DMS 273 treated with DMSO at 0.1 percent for 48 hours (cell line): ENCODE measurements at places on chromosomes 4 and X.

- DNase-seq, result no peak
Observed at GRCh38 chrX:108701633-108702032, 34.7 kb downstream of the IRS4 start.

GRCh38 chr4:98930311-98930865, 1.5 kb upstream of the EIF4E start:
- no peak for DNase-seq

DNA sequence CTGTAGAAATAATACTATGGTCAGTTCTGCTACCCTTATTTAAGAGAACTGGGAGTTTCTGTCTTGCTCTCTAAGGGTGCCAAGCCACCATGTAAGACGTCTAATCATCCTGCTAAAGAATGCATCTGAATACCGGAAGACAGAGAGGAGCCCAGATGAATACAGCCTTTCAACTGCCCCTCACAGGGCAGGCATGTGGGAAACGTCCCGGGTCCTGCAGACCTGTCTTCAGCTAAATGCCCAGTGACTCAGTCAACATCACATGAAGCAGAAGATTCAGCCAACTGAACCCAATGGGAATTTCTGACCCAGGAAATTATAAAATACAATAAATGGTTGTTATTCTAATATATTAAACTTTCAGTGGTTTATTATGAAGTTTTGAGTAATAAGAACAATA, 2141.0 kb upstream of the AGA start:
- DNase-seq, result no peak

DNA sequence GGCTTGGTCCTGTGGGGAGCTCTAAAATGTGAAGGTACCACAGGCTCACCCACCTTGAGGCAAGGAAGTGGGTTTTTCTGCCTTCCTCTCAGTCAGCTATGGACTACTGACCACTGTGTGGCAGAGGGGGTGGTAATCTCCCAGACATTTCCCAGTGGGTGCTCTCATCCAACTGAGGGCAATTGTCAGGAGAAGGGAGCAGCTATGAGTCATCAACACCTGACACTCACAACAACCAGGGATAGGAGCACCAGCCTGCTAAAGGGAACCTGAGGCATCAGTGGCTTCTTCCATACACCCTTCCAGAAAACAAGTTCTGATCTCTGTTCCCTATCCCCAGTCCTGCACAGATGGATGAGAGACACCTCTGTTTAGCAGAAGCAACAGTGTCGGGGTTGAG, 468.8 kb downstream of the BCOR start:
- no peak for DNase-seq

DNA sequence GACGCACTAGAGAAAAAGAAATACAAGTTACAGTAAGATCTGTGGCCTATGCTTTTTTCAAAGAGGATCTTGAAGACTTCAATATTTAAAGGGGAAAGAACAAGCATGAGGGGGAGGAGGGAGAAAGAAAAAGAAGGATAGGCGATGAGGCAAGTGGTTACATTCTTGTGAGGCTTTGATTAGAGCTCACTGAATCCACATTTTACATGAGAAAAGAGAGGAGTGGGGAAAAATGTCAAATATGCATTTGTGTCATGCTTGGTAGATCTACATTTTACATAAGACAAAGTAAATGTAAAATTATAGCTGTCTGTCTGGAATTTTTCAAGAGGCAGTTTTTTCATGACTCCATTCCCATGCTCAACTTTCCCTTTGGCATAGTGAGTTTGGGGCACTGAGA, 965.9 kb downstream of the FSTL5 start:
- no peak for DNase-seq

DNA sequence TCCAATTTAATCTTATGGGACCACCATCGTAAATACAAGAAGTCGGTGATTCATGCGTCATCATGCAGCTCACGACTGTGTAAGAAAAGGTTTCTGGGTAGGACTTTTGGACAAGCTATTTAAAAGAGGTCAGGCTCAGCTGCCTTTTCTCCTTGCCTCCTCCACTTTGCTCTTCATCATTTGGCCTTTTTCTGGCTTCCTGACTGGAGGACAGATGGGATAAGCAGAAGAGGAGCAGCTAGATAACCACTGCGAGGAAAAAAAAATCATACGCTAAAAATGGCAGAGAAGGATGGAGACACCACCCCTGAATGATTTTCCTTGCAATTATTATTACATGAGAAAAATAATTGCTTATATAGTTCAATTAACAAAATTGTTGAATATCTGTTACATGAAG, 294.3 kb upstream of the FSTL5 start:
- no peak for DNase-seq

DNA sequence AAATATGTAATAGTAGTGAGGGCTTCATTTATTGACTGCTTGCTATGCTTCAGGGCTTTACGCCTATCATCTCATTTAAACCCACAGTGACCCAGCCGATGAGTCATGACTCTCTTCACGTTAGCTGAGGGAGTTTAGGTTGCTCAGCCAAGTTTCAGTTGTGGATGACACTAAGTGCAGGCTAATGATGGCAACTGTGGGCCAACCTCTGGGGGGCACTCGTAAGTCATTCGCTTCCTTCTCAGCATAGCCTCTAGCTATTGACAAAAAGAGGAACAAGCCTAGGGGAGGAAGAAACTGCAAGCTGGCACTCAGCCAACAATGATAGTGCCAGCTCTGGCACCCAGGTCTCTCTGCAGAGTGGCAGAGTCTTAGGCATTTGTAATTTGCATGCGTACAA, 325.0 kb downstream of the ARHGAP10 start:
- no peak for DNase-seq

GRCh38 chrX:17546356-17546755, 171.4 kb downstream of the NHS start:
- no peak for DNase-seq

GRCh38 chr4:2183394-2183793, 58.5 kb downstream of the HAUS3 start:
- DNase-seq, result no peak

DNA sequence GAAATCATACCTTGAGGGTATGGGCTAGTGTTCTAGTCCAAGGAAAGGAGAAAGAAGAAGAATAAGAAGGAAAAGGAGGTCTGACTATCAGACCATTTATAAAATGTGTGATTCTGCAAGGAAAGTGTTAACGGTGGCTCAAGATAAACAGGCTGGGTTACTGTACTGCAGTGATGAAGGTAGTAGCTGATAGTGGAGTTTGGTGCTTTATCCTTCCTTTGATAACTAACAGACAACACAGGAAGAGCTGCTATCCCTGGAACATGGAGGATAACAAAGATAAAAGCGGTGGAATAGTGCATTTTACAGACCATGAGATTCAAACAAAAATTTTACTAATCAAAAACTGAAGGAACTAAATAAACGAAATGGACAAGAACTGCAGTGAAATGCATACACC, 2.6 kb downstream of the UNC5C start:
- no peak for DNase-seq

DNA sequence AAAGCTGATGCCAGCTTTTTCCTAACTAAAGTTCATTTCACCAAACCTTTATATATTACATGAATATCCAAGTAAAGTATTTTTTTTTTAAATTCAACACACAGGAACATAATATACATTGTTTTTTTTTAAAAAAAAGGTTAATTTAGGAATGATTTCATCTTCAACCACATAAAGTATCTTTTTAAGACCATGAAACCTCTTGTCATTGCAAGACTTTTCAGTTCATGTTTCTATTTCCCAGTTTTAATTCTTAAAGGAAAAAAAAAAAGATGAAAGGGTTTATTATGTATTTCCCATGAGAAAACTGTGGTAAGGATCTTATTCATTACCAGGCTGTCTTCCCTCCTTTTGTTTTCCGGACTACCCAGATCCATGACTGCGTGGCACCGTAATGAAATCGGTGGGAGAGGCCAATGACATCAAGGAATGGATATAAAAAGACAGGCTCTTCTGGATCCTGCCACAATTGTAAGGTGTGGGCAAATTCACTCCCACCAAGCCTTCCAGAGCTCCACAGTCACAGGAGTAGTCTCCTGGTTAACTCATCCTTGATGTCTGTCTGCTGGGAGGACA, 84.7 kb upstream of the CBR4 start:
- DNase-seq, result no peak

GRCh38 chr4:8747467-8748235, 124.0 kb downstream of the HMX1 start:
- no peak for DNase-seq

- DNase-seq, result no peak
Observed at GRCh38 chr4:188396037-188396436, 256.8 kb downstream of the TRIML1 start.

GRCh38 chrX:133403984-133404383, 11.3 kb downstream of the GPC4 start:
- no peak for DNase-seq

GRCh38 chr4:108031427-108032083, 41.9 kb downstream of the HADH start:
- no peak for DNase-seq

- DNase-seq, result peak; percentile 91
Observed at GRCh38 chr4:165398570-165398969, 19.8 kb downstream of the CPE start.

DNA sequence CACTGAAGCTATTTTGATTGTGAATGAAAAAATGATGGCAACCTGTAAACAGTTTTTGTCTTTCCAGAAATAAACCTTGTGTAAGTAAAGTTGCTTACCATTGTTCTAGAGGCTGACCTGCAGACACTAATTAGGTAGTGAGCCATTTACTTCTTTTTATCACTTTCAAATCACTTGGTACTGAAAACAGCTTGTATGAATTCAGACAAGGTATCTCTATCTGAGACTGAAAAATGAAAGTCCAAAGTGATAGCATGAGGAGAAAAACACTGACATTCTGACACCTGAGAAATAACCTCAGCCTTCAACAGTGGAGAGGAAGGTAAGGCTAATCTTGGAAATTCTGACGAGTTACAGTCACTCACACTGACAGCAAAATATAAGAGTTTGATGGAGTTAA, 238.8 kb downstream of the GPC3 start:
- DNase-seq, result no peak

- DNase-seq, result no peak
Observed at GRCh38 chrX:87517571-87518141, at the start of gene KLHL4. Gene KLHL4 (plus strand): TSS chrX:87517802. CDS start chrX:87517894, 92 bp downstream.

- no peak for DNase-seq
Observed at GRCh38 chr4:4320951-4321714, 31.1 kb downstream of the ZBTB49 start.

- no peak for DNase-seq
Observed at GRCh38 chr4:167779864-167780263, 312.5 kb upstream of the ANXA10 start.

- no peak for DNase-seq
Observed at GRCh38 chr4:73836373-73837279, at the start of gene CXCL6. Gene CXCL6 (plus strand): TSS chr4:73836678. CDS start chr4:73836751, 73 bp downstream.

DNA sequence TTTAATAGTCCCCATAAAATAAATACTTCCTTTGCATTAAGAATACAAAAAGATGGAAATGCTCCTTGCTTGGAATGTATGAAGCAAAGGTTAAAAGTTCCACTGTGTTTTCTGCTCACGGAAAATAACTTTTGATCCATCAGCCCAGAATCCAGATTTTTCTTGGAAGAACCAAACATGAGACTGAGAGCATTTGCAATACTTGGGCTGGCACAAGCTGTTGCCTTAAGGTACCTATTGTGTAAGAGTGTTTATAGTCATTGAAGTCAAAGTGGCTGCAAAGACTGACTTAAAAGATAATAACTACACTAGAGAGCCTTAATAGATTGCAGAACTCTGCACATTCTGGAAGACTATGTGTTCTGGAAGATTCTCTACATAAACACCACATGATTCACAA, 281.4 kb downstream of the RAB28 start:
- no peak for DNase-seq

DNA sequence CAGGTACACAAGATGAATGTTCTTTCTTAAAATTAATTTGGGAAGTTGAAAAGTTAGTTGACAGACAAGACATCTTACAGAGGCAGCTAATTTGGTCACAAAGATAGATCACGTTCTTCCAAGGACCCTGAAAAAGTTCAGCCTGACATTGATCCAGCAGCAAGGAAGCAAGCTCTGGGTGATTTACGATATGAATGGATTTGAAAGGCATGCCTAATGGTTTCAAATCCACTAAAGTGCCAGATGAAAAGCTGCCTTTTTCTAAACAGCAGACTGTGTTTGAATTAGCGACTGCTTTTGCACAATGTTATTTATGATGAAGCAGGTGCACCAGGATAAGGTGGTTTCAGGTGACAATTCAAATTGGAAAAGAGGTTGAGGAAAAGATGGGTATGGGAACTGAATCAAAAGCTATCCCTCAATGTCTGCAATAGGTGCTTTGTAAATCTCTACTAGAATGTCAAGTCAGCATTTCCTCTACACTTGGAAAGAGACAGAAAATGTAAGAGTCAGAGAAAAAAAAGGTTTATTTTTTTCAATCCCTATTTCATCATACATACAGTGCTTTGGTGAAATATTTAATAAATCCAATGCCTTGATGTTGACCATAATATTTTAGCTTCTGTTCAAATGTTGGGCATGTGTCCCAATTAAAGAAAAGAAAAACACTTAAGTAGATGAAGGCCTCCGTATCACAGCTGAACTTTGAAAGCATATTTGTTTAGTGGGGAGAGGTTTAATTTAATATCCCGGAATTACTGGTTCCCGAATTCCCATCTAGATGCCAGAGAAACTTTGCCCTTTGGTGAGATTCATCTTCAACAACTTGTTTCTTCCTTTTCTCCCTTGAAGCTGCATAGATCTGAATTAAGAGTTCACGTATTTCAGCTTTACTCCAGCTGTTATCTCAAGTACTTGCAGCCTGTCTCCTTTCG, 6.0 kb downstream of the RASGEF1B start:
- DNase-seq, result no peak

GRCh38 chr4:168197926-168198325, 105.6 kb downstream of the ANXA10 start:
- no peak for DNase-seq

GRCh38 chr4:150167054-150167453, 88.8 kb downstream of the DCLK2 start:
- DNase-seq, result no peak

- no peak for DNase-seq
Observed at GRCh38 chr4:53744446-53745160, 153.3 kb upstream of the LNX1 start.

GRCh38 chr4:94595880-94596483, 144.2 kb downstream of the PDLIM5 start:
- DNase-seq, result peak; percentile 7

- DNase-seq, result no peak
Observed at GRCh38 chr4:11201256-11201655, 227.4 kb downstream of the HS3ST1 start.

- DNase-seq, result no peak
Observed at GRCh38 chr4:7168106-7168505, 24.2 kb upstream of the SORCS2 start.
